ENCODE measurements at places on chromosomes 5 and 9.

DNA sequence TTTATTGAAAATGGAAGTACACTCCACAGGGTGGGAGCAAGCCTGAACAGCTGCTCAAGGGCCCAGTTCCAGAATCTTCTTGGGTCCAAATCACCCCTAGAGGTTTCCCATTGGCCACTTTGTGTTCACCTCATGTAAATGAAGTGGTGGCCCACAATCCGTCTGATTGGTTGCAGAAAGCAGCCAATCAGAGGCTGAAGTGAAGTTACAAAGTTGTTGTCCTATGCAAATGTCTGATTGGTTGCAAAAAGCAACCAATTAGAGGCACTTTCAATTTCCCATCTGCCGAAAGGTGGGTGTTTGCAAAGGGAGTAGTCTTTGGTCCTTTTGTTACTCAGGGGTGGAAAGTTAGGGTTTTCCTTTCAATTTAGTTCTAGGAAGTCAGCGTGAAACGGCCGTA lies 8.8 kb downstream of the TMEM171 start:
- DNase-seq, result no peak

GRCh38 chr5:2666081-2666480 lies 85.4 kb downstream of the IRX2 start:
- no peak for DNase-seq

DNA sequence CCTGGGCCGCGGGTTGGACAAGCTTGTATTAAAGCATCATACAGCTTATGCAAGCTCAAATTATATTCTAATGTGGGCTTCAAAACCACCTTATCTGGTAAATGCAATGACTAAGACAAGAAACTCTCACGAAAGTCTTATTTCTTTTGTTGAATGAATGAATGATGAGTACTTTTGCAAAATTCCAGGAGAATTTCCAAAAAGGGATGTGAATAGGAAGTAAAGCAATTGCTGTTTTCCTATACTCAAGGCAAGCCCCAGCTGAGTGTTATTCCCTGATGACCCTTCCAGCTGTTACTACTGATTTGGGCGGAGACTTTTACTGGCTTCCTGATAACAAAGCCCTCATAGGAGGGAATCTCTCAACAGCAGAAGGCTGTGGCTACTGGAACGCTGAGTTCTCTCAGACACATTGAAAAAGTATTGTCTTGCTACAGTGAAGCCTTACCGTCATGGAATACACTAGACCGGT lies 162.8 kb downstream of the SREK1 start:
- DNase-seq, result no peak

DNA sequence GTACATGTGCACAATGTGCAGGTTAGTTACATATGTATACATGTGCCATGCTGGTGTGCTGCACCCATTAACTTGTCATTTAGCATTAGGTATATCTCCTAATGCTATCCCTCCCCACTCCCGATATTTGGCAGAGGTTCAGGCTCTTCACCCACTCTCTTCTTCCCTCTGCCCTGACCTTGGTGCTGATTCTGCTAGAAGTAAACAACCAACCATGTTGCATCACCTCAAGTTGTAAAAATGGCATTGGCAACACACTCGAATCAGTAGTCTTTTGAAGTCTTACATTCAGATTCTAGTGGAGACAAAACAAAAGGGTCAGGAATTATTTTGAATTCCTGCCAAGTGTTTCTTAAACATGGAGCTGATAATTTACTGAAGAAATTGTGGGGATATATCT lies 40.0 kb downstream of the PRR16 start:
- DNase-seq, result no peak

DNA sequence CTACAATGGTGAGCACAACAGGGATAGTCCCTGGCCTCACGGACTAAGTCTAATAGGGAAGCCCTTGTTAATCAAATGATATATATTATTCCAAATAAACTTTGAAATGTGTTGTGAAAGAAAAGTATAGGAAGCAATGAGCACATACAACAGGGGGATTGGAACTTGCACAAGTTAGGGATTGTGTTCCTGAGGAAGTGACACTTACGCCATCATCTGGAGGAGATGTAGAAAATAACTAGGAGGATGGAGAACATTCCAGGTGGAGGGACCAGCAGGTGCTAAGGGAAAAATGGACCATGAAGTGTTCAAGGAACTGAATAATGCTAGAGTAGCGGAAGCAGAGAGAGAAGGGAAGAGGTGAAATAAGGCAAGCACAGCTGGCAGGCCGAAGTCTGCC lies 18.8 kb upstream of the RPS23 start:
- DNase-seq, result no peak

- DNase-seq, result no peak
Observed at GRCh38 chr5:51889703-51890102, 506.5 kb downstream of the ISL1 start.

DNA sequence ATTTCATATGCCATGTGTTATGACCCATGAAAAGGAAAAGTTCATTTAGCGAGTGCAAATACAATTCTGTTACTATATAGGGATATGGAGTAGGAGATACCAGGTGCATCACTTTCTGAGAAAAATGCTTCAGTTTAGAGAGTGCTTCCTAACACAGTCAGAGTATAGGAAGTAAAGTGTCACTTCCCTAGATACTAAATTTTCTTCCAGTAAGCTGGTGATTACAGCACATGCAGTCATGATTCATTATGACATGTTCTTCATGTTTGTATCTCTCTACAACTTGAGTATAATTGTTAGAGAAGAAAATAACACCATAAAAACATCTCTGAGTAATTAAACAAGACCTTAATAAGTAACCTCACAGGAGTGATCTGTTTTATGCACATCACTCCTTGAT lies 837.0 kb downstream of the DNAH5 start:
- DNase-seq, result no peak

DNA sequence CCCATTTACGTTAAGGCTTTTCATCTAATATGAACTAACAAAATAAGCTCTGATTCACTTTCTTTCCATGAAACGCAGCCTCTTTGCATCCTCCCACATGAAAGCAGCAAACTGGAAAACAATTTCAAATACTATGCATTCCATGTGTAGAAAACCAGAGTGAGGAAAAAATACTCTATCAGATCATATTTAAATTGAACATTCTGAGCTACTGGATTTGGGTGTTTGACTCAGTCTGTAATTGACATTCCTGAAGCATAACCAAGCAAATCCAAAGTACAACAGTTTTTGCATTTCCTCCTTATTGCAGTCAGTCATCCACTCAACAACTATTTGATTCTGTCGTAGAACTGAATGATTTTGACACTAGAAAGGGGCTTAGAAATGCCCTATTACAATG lies 399.1 kb upstream of the NMUR2 start:
- DNase-seq, result no peak

DNA sequence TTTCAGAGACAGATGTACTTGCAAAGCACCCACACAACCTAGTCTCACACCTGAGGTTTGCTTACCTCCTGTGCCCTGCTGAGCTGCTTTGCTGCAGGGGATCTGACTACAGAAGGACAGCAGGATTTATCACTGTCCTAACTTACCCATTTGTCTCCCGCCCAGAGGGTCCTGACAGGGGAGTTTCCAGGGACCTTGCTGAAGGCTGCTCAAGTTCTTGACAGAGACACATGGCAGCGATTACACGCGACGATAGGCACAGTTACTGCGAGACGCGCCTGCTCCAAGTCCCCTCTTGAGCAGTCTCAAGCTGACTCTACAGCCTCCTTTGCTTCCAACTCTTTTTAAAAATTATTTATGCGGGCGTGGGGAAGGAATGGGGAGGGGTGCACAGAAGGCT lies 24.6 kb upstream of the GALNT10 start:
- no peak for DNase-seq

GRCh38 chr5:36640949-36641348 lies 34.5 kb downstream of the SLC1A3 start:
- DNase-seq, result no peak

Data from right hindlimb (tissue), 1 donor.